ENCODE measurements at places on chromosomes 3 and 15. TPM values are rescaled to one million over a fixed set of nuclear protein-coding genes. Genes with fewer than 3 reads are reported as not detected.

The BSN gene
- polyA plus RNA-seq = not detected

GRCh38 chr3:98733053-98733811 lies 29.9 kb upstream of the ST3GAL6 start:
- peaks cover 25% of the 10 kb centered on the region for H3K4me1 ChIP-seq
- no peaks in the 10 kb centered on the region for H3K36me3 ChIP-seq
- DNase-seq = no peak
- peaks cover 20% of the 10 kb centered on the region for H3K27me3 ChIP-seq
- no peak overlapping the region for H3K27ac ChIP-seq

- no peaks in the 10 kb centered on the region for H3K4me1 ChIP-seq
- H3K27ac ChIP-seq = no peak overlapping the region
- no peaks in the 10 kb centered on the region for H3K36me3 ChIP-seq
- DNase-seq = no peak
Measured at GRCh38 chr15:101221902-101222301, 29.9 kb downstream of the CHSY1 start.

- H3K27ac ChIP-seq = no peak overlapping the region
- H3K4me3 ChIP-seq = no peak overlapping the region
- H3K27me3 ChIP-seq = no peaks in the 10 kb centered on the region
- H3K4me1 ChIP-seq = no peaks in the 10 kb centered on the region
Measured at GRCh38 chr15:41852736-41853590, 14.3 kb downstream of the PLA2G4B start.

- no peaks in the 10 kb centered on the region for H3K4me1 ChIP-seq
- H3K4me3 ChIP-seq = no peak overlapping the region
- H3K36me3 ChIP-seq = peaks cover 54% of the 10 kb centered on the region
Measured at GRCh38 chr15:74028646-74029045, 34.1 kb downstream of the PML start.
